ENCODE measurements at places on chromosomes 1 and 21.

GRCh38 chr1:119139857-119140176 is 636 bp downstream of the WARS2 start:
- DNase-seq, result no peak
- H3K27ac ChIP-seq, result peak overlapping the region; percentile 97
- H3K4me3 ChIP-seq, result peak overlapping the region; percentile 63
- no peaks in the 10 kb centered on the region for H3K27me3 ChIP-seq
- H3K36me3 ChIP-seq, result no peaks in the 10 kb centered on the region

DNA sequence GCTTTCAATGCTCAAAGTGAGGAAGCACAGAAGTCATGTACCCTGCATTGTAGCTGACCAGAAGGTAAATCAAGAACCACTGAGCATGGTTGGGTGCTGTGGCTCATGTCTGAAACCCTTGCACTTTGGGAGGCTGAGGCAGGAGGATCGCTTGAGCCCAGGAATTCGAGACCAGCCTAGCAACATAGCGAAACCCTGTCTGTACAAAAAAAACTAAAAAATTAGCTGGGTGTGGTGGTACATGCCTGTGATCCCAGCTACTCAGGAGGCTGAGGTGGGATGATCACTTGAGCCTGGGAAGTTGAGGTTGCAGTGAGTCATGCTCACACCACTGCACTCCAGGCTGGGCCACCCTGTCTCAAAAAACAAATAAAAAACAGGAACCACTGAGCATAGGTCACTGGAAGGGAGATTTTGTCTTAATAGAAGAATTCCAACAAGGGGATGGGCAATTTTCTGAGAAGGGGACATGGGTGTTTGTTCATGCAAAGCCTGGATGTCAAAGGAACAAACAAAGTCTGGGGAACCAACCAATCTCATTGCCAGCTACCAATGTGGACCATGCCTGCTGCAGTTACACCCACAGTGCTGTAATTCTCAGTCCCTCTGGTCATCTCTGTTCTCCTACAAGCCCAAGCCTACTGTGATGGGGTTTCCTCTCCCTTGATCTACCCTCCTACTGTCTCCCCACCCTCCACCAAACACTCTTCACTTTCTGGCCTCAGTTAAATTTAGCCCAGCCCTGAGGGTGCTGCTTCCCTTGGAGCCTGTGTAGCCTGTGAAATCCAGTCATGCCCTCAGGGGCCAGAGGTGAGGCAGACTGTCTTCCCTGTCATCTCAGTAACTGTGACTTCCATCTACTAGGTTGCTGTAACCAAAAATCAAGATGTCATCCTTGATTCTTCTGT is 47.9 kb downstream of the ELF3 start:
- DNase-seq, result peak; percentile 72
- H3K27me3 ChIP-seq, result no peaks in the 10 kb centered on the region
- no peaks in the 10 kb centered on the region for H3K4me1 ChIP-seq

DNA sequence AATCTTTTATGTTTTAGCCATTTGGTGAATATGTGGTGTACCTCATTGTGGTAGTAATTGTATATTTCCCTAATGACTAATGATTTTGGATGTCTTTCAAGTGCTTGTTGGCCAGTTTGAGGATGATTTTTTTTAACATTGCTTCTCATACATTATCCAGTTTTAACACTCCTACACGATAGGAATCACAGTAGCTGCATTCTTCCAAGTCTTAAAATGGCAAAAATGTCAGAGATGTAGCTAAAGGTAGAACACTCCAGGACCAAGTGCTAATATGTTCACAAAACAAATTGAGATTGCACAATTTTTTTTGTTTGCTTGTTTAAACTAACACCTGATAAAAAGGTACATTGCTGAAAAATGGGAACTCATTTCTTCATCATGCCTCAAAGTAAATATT is 11.7 kb downstream of the USP25 start:
- no peaks in the 10 kb centered on the region for H3K36me3 ChIP-seq
- no peaks in the 10 kb centered on the region for H3K27me3 ChIP-seq
- H3K4me3 ChIP-seq, result no peak overlapping the region
- no peak for DNase-seq

- peaks cover 53% of the 10 kb centered on the region for H3K4me1 ChIP-seq
- no peaks in the 10 kb centered on the region for H3K36me3 ChIP-seq
- no peak overlapping the region for H3K4me3 ChIP-seq
Measured at GRCh38 chr1:234911787-234912186, 216.8 kb downstream of the TOMM20 start.

DNA sequence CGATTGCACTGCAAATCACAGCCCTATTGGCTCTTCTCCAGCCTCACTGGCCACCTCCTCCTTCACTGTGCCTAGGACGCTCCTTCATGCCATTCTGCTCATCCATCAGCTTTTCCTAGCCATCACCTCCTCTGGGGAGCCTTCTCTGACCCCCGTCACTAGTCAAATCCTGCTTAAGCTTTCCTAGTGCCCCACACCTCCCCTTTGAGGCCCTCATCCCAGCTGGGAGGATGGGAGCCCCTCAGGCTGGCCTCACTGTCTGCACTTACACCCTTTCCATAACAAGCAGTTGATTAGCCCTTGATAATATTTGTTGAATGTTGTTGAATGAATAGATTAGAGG is 50.7 kb downstream of the KLHDC7A start:
- no peaks in the 10 kb centered on the region for H3K36me3 ChIP-seq
- H3K27me3 ChIP-seq, result no peaks in the 10 kb centered on the region
- DNase-seq, result no peak
- no peaks in the 10 kb centered on the region for H3K4me1 ChIP-seq
- H3K4me3 ChIP-seq, result no peak overlapping the region

DNA sequence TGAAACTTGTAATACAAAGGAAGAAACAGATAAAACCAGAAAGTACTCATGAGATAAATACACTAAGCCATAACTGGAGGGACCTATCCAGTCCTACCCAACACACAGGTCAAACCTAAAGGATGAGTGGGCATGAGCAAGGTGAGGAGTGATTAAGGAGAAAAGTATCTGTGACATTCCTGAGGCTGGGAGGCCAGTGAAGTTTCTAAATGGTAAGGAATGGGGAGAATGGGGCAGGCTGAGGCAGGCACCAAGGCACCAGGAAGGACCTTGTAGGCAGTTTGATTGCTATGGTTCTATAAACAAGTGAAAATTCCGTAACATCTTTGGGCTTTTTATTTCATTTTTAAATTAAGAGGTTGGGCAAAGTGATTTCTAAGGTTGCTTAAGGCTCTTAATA is 10.4 kb downstream of the DDX59 start:
- H3K4me3 ChIP-seq, result no peak overlapping the region
- no peaks in the 10 kb centered on the region for H3K27me3 ChIP-seq
- no peak overlapping the region for H3K27ac ChIP-seq
- peaks cover 5% of the 10 kb centered on the region for H3K4me1 ChIP-seq
- no peak for DNase-seq

DNA sequence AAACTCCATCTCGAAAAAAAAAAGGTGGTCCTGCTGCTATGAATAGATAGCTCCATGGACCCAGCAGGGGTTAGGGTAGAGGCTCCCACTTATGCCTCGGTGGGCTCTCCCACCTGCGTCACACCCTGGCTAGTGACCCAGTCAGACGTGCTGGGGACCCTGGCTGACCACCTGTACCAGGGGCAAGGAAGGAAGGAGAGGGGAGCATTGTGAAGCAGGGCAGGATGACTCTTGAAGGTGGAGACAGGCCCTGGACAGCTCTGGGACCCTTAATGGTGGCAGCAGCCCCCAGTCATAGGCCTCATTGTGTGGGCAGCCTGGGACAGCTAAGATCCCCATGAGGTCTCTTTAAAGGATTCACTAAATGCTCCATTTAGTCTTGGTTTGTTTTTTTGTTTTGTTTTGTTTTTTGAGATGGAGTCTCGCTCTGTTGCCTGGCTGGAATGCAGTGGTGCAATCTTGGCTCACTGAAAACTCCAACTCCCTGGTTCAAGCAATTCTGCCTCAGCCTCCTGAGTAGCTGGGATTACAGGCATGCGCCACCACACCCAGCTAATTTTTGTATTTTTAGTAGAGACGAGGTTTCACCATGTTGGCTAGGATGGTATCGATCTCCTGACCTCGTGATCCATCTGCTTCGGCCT is 10.4 kb upstream of the SNAPIN start:
- peaks cover 41% of the 10 kb centered on the region for H3K36me3 ChIP-seq
- peak overlapping the region; percentile 0 for H3K27ac ChIP-seq
- no peak for DNase-seq
- no peaks in the 10 kb centered on the region for H3K27me3 ChIP-seq

- no peak overlapping the region for H3K4me3 ChIP-seq
- H3K27ac ChIP-seq, result no peak overlapping the region
- H3K27me3 ChIP-seq, result no peaks in the 10 kb centered on the region
- H3K36me3 ChIP-seq, result no peaks in the 10 kb centered on the region
- no peak for DNase-seq
- no peaks in the 10 kb centered on the region for H3K4me1 ChIP-seq
Measured at GRCh38 chr1:116961606-116962005, 40.0 kb upstream of the CD101 start.

DNA sequence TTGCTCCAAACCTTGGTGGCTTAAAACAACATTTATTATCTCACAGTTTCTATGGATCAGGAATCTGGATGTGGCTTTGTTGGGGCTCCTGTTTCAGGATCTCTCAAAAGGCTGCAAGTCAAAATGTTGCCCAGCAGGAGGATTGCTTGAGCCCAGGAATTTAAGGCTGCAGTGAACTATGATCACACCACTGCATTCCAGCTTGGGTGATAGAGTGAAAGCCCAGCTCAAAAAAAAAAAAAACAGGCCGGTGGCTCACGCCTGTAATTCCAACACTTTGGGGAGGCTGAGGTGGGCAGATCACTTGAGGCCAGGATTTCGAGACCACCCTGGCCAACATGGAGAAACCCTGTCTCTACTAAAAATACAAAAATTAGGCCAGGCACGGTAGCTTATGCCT is 30.0 kb downstream of the BCAS2 start:
- H3K4me3 ChIP-seq, result no peak overlapping the region
- no peak overlapping the region for H3K27ac ChIP-seq
- H3K36me3 ChIP-seq, result no peaks in the 10 kb centered on the region

DNA sequence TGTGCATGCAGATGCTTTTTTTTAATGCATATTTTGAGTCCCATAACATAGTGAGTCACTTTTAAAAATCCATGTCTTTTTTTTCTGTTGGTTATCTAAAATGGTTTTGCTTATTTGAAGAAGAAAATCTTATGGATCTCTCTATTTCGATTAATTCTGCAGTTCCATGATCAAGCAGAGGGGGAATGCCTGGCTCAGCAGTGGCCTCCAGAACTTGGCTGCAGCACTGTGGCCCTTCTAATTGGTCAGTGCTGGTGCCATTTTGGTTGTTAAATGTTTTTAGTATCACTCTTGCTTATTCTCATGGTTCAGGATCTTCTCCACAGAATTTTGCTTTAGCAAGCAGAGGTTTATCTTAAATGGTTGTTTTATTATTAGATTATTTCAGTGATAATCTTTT is 11.2 kb downstream of the EPHX4 start:
- no peak overlapping the region for H3K4me3 ChIP-seq
- H3K27ac ChIP-seq, result no peak overlapping the region
- no peak for DNase-seq
- no peaks in the 10 kb centered on the region for H3K36me3 ChIP-seq
- no peaks in the 10 kb centered on the region for H3K4me1 ChIP-seq

GRCh38 chr21:44466996-44467858 is 11.9 kb downstream of the LRRC3 start:
- no peaks in the 10 kb centered on the region for H3K36me3 ChIP-seq
- no peaks in the 10 kb centered on the region for H3K27me3 ChIP-seq
- H3K4me1 ChIP-seq, result no peaks in the 10 kb centered on the region
- no peak overlapping the region for H3K4me3 ChIP-seq
- no peak overlapping the region for H3K27ac ChIP-seq

- DNase-seq, result no peak
- no peaks in the 10 kb centered on the region for H3K36me3 ChIP-seq
- no peak overlapping the region for H3K4me3 ChIP-seq
- H3K27ac ChIP-seq, result no peak overlapping the region
- no peaks in the 10 kb centered on the region for H3K27me3 ChIP-seq
- H3K4me1 ChIP-seq, result no peaks in the 10 kb centered on the region
Measured at GRCh38 chr1:236421022-236421421, 26.9 kb downstream of the EDARADD start.

- no peaks in the 10 kb centered on the region for H3K4me1 ChIP-seq
- H3K27ac ChIP-seq, result no peak overlapping the region
- H3K36me3 ChIP-seq, result no peaks in the 10 kb centered on the region
- no peaks in the 10 kb centered on the region for H3K27me3 ChIP-seq
- DNase-seq, result no peak
Measured at GRCh38 chr1:235532360-235532759, 28.1 kb upstream of the B3GALNT2 start.

GRCh38 chr1:182985876-182986275 is 32.9 kb upstream of the SHCBP1L start:
- no peaks in the 10 kb centered on the region for H3K4me1 ChIP-seq
- H3K4me3 ChIP-seq, result no peak overlapping the region
- no peaks in the 10 kb centered on the region for H3K36me3 ChIP-seq
- H3K27me3 ChIP-seq, result no peaks in the 10 kb centered on the region
- DNase-seq, result no peak

GRCh38 chr1:156276966-156277381 is 5.7 kb downstream of the SMG5 start:
- H3K4me1 ChIP-seq, result peaks cover 21% of the 10 kb centered on the region
- no peak for DNase-seq
- peaks cover 52% of the 10 kb centered on the region for H3K36me3 ChIP-seq
- no peak overlapping the region for H3K27ac ChIP-seq
- H3K27me3 ChIP-seq, result no peaks in the 10 kb centered on the region
- H3K4me3 ChIP-seq, result no peak overlapping the region

DNA sequence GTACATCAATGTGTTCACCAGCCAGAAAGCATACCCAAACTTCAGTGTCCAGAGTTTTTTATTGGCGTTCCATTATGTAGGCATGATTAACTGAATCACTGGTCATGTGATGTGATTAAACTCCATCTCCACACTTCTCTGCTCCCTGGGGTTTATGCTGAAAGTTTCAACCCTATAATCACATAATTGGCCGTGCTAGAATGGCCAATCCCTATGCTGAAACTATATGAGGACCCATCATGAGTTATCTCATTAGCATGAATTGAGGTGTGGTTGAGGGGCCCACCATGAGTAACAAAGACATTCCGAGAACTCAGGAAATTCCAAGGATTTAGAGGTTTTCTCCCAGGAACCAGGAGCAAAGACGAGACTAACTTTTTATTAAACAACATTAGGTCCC is 31.8 kb upstream of the FBXO28 start:
- H3K27ac ChIP-seq, result no peak overlapping the region
- no peaks in the 10 kb centered on the region for H3K36me3 ChIP-seq
- no peaks in the 10 kb centered on the region for H3K4me1 ChIP-seq
- no peak overlapping the region for H3K4me3 ChIP-seq
- H3K27me3 ChIP-seq, result no peaks in the 10 kb centered on the region
- DNase-seq, result no peak

GRCh38 chr1:184769241-184769640 is 14.6 kb upstream of the EDEM3 start:
- H3K4me3 ChIP-seq, result no peak overlapping the region
- no peak overlapping the region for H3K27ac ChIP-seq
- no peaks in the 10 kb centered on the region for H3K36me3 ChIP-seq
- H3K27me3 ChIP-seq, result no peaks in the 10 kb centered on the region
- no peak for DNase-seq

GRCh38 chr1:243974451-243975292 is 76.4 kb upstream of the ZBTB18 start:
- DNase-seq, result no peak
- H3K4me1 ChIP-seq, result no peaks in the 10 kb centered on the region
- H3K27ac ChIP-seq, result no peak overlapping the region
- H3K36me3 ChIP-seq, result no peaks in the 10 kb centered on the region
- H3K27me3 ChIP-seq, result no peaks in the 10 kb centered on the region
